ENCODE measurements at places on chromosomes 2 and 18.

DNA sequence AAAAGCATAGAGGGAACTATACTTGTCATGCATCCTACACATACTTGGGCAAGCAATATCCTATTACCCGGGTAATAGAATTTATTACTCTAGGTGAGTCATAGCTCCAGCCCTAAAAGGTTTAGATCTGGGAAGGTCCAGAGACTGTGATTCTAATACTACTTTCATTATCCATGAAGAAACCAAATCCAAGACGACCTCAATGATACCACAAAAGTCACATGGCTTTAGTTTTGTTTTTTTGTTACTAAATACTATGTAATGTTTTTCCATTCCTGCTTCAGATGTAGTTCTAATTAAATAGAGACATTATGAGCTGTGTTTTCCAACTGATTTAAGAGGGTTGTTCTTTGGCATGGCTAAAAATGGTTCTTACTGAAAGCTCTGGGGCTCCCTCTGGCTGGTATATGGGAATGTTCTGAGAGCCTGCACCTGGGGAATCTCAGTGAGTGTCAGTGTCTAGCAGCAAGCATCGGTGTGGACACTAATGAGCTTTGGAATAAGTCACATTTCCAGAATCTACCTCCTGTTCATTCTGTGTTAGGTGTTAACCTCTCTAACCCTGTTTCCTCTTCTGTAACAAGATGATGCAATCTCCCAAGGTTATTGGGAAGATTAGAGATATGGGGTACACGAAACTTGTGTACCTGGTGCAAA is 20.5 kb upstream of the IL1RL2 start:
- no peak for DNase-seq

DNA sequence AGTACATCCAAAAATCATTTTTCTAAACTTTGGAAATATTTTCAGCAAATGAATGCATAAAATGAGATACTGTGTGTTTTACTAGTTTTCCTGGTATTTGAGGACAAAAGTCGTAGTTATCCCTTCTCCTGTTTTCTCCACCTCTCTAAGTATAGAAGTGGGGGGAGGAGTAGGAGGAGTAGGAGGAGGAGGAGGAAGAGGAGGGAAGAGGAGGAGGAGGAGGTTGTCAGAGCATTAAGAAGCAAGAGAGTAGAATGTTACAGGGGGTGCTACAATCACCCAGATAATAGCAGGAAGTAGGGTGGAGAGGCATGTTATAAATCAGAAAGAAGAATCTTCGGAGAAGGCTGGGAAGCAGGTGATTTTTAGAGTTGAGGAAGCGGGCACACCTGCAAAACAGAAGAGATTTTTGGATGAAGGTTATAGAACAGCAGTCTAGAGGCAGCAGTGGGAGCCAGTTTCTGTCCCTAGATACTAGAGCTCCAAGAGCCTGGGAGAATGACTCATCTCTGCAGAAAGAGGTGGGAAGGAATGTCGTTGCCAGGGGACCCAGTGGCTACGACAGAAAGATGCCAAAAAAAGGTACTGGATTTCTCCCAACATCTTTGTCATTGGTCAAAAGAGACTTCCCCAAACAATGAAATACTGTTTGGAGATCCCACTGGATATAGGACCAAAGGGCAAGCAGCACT is 44.2 kb upstream of the AQP4 start:
- DNase-seq = no peak

- DNase-seq = no peak
Observed at GRCh38 chr2:104836841-104837240, 17.1 kb upstream of the POU3F3 start.

GRCh38 chr2:21467910-21468309 is 344.1 kb downstream of the TDRD15 start:
- DNase-seq = no peak

DNA sequence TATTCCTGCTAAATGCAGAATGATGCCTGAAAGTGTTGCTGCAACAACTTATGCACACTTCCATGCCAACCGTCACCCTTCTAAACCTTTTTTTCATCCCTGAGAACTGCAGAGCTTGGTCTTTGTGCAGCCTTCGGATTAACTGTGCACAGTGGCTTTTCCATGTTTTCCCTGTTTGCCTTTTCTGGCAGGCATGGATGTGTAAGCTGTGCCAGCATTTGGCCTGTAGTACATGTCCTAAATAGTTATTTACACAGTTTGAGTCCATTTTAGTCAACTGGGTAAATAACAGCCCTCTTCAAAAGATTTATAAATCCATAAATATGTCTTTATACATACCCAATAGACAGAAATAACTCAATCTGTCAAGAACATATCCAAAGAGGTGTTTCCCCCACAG is 31.5 kb downstream of the MEIS1 start:
- DNase-seq = no peak

DNA sequence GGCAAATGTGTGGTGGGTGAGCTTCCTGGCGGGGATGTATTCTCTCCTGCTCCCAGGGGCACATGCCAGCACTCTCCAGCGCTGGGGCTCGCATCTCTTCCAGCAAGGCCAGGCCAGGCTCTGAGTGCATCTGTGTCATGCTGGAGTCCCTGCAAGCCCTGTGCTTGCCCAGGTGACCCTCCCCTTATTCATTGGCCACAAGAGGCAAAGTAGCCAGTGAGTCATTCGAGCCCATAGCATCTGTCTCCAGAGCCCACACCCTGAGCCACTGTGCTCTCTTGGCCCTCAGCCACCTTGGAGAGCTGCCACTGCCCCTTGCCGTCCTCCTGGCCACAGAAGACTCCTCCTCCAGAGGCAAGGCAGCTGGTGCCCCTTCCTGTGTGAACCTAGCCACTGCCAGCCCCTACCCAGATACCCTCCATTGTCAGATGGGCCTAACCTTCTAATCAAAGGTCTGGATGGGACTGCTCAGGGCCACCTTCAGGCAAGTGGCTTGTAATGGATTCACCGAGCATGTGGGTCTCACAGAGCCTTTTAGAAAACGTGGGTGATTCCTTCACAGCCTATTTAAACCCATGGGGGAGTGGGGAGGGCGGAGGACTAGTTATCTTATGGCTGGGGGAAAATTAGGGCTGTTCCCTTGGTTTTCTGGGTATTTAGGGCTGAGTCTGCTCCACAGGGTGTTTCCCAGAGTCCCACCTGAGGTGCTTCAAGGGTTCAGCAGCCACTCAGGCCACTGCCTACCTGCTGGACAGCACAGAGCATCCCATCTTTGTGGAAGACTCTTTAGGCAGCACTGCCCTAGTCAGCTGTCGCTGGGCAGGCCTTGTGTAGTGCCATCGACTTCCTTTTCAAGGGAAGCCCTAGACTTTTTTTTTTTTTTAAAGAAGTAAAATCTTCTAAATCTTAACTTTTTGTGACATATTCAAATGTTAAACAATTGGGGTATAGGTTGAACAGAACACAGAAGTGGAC is 137.4 kb downstream of the ACOXL start:
- no peak for DNase-seq

- DNase-seq = peak; percentile 67
Observed at GRCh38 chr2:120436885-120437603, 91.1 kb downstream of the INHBB start.

- no peak for DNase-seq
Observed at GRCh38 chr2:85810371-85811179, 56.8 kb downstream of the ATOH8 start.

GRCh38 chr2:42076357-42077225 is 28.8 kb downstream of the PKDCC start:
- no peak for DNase-seq

GRCh38 chr2:241607162-241607885 is 29.6 kb downstream of the THAP4 start:
- no peak for DNase-seq

- DNase-seq = no peak
Observed at GRCh38 chr2:36329251-36329650, 26.3 kb upstream of the CRIM1 start.

DNA sequence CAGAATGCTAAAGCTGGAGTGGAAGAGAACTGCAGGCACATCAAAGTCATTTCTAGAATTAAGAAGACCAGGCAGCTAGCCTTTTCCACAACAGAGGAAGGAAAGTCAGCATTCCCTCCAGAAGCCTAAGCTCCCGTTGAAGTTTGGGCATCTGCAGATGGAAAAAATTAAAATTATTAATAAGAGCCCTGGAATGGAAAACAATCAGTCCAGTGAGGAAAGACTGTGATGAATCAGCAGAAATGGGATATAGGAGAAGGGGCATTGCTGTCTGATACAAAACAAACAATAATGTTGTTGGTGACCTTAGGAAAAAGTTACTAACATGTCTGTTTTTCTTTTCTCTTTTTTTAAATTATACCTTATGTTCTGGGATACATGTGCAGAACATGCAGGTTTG is 450.7 kb upstream of the SLC14A2 start:
- no peak for DNase-seq

DNA sequence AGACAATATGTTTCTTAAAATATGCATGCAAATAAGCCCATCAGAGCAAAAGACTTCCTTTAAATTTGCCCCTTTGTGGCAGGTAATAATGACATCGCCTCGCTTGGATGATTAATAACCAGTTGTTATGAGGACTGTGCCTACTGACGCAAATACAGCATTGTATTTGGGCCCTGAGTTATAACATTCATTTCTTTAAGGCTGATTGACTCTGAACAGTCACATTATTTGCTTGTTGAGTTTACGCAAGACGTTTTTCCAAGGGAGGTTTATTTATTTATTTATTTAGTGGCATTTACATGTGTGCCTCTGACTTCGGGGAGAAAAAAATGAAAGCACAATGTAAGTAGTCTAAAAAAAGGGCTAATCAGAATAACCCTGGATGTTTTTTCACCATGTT is 88.3 kb downstream of the SLC8A1 start:
- DNase-seq = no peak

GRCh38 chr2:215722125-215722524 is 286.3 kb upstream of the FN1 start:
- DNase-seq = no peak

DNA sequence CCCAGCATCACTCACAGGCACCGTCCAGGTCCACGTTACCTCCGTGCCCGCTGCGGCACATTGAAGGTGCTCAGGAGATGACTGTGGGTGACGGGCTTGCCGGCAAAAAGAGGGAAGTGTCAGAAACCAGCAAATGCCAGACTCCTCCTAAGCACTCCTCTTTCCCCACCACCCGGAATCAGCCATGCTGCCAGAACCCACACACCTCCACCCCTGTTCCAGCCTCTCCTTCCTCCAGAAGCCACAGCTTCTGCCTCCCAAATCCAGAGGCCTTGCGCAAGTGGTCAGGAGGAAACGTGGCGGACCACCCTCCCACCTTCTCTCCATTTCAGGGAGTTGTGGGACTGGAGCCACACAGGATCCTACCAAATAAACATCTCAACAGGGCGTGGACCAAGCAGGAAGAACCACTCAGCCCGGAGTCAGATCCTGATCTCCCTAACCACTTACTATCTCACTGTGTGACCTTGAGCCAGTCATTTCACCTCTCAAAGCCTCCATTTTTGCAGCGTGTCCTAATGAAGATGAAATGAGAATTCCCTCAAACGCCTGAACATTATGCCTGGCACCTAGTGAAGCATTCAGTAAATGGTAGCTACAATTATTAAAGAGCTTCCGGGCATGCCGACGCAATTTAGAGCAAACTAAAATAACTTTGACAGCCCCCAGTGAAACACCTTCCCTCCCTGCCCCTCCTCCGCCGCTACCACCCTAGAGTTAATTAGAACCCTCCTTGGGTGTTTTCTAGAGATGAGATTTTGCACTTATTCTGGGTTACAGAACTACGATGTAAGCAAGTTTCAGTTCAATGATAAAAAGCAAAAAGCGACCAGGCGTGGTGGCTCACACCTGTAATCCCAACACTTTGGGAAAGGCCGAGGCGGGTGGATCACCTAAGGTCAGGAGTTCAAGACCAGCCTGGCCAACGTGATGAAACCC is 32.9 kb downstream of the SMAD7 start:
- no peak for DNase-seq

DNA sequence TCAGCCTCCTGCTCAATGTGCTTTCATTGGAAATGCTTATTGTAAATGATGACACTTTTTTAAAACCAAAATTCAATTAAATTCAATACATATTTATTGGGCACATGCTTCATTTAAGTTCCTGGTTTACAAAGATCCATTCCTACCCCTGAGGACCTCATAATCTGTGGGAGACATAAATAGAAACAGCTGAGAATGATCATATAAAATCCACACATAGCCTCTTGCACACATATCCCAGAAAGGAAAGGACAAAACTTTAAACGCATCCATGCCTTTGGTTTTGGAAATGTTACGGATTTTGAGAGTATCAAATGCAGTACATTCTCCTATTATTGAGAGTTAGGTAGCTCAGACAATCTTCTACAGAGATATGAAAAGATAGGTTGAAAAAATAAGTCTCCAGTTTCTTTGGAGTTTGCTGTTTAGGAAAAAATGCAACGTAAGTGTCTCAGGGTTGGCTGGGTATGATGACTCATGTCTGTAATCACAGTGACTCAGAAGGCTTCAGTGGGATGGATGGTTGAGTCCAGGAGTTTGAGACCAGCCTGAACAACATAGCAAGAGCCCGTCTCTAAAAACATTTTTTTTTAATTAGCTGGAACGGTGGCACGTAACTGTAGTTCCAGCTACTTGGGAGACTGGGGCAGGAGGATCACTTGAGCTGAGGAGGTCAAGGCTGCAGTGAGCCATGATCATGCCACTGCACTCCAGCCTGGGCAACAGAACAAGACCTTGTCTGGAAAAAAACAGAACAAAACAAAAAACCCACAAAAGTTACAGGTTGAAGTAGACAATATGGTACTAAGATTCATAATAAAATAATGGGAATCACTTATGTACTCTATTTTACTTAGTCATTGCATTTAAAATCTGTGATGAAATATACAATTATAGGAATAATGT is 3.9 kb upstream of the PRELID3A start:
- DNase-seq = peak; percentile 4

- DNase-seq = no peak
Observed at GRCh38 chr18:45110577-45111501, 430.2 kb downstream of the SETBP1 start.

GRCh38 chr18:5787936-5788335 is 107.4 kb downstream of the TMEM200C start:
- no peak for DNase-seq

- DNase-seq = no peak
Observed at GRCh38 chr2:212968284-212969081, 182.9 kb downstream of the IKZF2 start.

- no peak for DNase-seq
Observed at GRCh38 chr2:211766689-211767088, 771.9 kb downstream of the ERBB4 start.

DNA sequence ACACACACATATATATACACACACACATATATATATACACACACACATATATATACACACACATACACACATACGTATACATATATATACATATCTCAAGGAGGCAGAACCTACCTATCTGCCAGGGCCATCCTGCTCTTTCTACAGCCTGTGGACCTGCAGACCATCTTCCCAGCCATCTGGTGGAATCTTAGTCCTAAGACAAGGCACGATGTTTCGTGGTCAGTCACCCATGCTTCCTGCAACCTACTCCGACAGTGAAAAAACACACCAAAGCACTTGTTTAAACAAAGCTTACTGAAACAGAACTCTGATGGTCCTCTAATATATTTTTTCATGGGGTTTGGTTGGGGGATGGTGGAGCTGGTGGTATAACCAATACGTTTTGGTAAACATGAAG is 164.2 kb upstream of the ZNF521 start:
- no peak for DNase-seq

GRCh38 chr2:42035241-42035640 is 12.6 kb upstream of the PKDCC start:
- no peak for DNase-seq

Measured in GM20000 (cell line).